NCI-H146 (cell line): ENCODE measurements at places on chromosomes 4 and X.

- no peak for DNase-seq
Observed at GRCh38 chr4:24105327-24106038, 215.6 kb upstream of the PPARGC1A start.

- DNase-seq, result no peak
Observed at GRCh38 chr4:108166038-108166437, 2.7 kb downstream of the LEF1 start.

DNA sequence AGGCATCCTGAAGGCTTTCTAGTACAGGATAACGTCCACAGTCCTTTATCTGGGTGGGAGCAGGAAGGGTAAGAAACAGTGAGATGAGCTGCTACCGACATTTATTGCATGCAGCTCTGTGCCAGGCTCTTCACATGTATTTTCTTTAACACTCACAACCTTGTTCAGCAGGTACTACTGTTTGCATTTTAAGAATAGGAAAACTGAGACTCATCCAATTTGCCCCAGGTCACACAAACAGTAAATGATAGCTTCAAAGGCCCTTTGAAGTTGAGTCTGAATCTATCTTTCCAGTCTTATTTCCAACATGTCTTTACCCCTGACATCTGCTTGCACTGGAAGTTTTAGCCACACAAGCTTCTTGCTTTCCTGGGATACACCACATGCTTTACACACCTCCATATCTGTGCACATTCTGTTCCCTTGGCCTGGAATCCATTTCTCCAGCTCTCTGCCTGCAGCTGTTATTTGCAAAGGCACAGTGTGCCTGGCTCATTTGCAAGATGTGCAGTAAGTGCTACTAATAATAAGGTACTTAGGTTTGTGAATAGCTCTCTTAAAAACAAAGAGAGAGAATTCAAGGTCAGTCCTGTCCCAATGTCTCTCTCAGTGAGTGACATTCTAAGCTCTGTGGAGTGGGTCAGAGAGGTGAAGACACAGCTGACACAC is 61.2 kb downstream of the METTL14 start:
- DNase-seq, result no peak

- DNase-seq, result no peak
Observed at GRCh38 chr4:119237642-119238041, 25.1 kb downstream of the USP53 start.

DNA sequence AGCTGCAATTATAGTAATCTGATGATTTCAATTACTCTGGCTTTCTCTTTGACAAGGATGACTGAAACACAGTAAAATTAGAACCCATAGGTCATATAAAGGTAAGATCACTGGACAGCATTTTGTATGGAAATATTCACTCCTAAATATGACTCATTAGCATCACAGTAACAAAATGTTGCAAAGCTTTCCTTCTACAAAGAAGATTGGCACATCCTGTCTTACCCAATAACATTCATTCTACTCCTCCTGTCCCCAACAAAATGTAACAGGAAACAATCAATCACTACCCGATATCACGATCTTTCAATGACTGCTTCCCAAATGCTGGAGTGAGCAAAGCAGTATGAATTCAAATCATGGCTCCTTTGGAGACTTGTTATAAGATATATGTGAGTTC is 95.3 kb downstream of the FANCB start:
- no peak for DNase-seq
